ENCODE measurements at places on chromosomes 4 and X.

DNA sequence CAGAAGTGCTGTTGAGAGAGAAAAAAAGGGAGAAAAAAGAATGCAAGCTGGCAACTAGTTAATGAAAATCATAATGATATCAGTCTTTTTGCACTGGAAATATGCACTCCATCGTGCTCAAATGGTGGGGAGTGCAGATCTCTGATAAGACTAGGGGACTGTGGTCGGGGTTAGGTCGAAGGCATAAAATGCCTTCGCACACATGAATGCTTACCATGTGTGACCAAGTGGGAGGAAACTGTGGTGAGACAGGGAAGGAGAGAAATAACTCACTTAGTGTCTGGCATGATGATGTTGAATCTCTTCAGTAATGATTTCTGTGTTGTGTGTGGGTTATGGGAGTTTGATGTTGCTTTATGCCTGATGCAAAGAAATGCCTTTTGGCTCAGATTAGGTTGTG, 358.9 kb downstream of the FBXO8 start:
- no peak for DNase-seq

GRCh38 chr4:48853604-48854394, 22.9 kb downstream of the OCIAD1 start:
- no peak for DNase-seq

DNA sequence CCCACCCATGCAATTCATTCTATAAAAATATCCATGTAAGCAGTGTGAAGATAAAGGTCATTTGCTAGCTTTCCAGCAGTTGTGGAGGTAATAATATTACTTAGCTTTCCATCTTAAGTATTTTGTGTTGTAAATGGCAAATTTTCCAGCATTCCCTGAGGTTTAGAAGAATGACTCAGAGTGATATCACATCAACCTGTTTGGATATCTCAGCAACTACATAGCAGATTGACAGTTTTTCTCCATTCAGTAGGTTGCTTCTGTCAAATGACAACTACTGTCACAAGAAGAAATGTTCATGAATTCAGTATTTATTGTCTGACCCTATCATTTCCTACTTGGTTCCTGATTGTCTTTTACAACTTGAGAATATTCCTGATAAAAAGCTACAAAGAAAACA, 434.9 kb upstream of the GALNTL6 start:
- no peak for DNase-seq

DNA sequence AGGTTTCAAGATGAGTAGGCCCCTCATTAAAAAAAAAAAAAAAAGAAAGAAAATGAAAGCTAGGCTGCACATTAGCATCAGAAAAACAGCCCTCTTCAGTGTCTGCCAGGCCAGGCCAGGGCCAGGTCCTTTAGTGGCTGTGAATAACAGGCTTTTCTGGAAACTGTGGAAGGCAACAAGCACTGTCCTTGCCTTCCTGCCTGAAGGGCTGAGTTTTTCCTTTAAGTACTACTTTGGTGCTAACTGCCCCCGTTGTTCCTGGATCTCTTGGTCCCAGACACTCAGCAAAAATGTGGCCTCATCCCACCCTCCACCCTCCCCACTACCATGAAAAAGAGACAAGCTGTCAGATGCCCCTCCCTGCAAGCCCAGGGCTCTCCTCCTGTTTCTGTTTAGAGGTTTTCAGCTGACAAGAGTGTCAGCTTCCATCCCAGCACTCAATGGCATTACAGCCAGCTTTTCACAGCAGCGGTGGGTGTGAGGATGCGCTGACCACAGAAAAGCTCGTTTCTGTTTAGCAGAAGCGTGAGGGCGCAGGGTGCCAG, 174.2 kb downstream of the NHS start:
- no peak for DNase-seq

DNA sequence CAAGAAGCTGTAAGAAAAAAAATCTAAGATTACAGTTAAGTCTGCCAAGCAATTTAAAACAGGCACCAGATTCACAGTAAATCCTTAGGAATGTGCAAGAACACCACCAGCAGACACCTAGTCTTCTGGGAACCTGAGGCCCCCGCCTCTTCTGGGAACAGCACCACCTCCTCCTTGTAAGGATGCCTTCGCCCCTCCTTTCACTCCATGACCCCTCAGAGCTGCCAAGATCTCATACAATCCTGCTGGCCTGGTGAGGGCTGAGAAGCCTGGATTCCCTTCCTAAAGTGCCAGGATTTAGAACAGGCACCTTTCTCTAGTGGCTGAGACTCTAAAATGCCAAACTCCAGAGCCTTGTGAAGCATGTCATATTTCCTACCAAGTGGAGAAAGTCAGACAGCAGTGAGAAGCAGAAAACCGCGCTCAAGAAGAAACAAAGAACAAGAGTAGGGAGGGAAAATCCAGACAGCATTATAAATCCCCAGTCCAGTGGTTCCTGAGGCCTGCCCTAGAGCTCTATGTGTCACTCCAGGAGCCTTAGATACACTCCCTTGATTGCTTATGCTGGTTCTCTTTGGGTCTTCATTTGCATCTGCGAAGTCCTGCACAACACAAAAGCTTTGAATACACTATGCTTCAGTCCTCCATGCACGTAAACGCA, 166.4 kb downstream of the TSPAN5 start:
- no peak for DNase-seq

- DNase-seq = no peak
Measured at GRCh38 chr4:186902361-186902760, 178.7 kb upstream of the FAT1 start.

DNA sequence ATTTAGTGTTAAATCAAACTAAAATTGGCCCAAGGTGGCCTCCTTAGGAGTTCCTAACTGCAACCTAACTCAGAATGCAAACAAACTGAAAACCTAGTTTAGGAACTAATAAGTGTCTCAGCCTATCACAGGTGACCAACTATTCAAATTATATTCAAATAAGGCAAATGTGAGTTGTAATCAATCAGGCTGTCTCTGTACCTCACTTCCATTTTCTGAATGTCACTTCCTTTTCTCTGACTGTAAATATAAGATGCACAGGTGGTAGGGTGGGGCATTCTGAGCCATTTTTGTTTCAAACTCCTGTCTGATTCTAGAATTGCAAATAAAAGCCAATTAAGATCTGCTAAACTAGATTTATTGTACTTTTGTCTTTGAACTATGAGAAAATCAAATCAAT, 401.5 kb downstream of the PPP3CA start:
- no peak for DNase-seq

- no peak for DNase-seq
Measured at GRCh38 chr4:41280010-41280409, 23.3 kb downstream of the UCHL1 start.

- no peak for DNase-seq
Measured at GRCh38 chr4:2399631-2400190, 18.7 kb downstream of the ZFYVE28 start.

DNA sequence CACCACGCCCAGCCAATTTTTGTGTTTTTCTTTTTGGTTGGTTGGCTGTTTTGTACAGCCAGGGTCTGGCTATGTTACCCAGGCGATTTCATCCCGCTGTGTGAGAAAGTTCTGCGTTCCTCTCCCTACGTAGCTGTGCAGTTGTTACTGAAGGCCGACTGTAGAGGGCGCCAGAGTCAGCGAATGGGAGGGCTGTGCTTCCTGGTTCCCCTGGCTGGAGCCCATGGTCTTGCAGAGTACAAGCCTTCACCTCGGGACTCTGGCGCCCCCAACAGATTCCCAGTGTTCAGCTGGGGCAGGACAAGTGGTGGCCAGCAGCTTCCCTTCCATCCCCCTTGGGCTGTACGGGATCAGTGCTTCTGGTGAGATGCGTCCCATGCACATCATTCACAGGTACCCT, 5.6 kb upstream of the CT45A1 start:
- no peak for DNase-seq

- DNase-seq = no peak
Measured at GRCh38 chr4:109876634-109877265, 28.8 kb downstream of the LRIT3 start.

- DNase-seq = no peak
Measured at GRCh38 chr4:176635372-176636261, 157.1 kb downstream of the VEGFC start.

DNA sequence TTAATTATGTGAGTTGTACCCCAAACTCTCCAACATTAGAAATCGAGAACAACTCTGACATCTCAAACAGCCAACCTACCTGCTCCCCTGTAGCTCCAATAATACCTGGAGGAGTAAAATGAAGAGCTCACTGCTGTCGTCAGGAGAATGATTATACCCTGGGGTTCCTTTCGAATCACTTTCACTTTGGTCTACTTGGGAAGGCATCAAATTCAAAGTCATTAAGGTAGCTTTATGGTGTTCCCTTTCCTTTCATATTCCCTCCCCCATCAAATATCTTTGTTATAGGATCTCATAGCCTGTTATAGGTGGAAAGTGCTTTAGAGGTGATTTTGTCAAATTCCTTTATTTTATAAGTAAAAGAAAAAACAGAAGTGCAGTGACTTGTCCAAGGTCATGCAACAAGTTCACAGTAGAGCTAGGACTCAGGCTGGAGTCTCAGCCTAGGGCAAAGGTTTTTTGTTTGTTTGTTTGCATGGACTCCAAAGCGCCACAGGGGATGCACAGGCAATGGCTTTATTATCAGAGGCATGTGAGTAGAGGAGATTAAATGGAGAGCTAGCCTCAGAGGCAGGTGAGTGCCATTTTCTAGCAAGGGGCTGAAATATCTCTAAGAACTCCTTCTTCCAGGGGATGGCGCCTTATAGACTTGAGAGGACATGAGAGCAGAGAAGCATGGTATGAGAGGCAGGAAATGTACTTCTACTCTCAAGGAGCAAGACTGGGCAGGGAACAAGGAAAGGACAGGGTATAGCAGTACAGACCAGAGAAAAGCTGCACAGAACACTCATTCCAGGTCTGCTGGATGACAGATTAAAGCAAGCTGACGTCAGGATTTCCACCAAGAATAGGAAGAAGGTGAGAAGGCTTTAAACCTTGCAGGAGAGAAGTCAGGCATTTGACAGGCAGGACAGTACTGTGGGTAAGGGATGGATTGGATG, 262.1 kb upstream of the GPC4 start:
- DNase-seq = no peak

GRCh38 chrX:104621781-104622180, 55.8 kb downstream of the IL1RAPL2 start:
- no peak for DNase-seq

- DNase-seq = no peak
Measured at GRCh38 chr4:170497112-170497511, 407.4 kb upstream of the AADAT start.

DNA sequence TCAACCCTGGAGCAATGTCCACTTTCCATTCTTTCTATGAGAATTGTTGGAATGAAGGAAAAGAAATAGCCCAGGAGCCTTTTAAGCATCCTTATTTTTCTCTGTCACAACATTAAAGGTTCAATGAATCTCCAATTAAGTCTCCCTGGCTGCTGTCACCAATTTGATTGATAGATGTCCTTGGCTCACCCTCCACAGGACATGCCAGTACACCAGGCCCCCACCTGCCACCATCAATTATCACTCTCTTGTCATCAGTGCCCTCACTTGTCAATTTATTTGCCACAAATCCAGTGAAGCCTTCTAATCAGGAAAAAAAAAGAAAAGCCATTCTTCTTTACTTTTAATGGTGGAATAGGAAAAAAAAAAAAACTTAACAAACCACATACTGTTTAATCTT, 453.6 kb downstream of the CENPC start:
- no peak for DNase-seq

DNA sequence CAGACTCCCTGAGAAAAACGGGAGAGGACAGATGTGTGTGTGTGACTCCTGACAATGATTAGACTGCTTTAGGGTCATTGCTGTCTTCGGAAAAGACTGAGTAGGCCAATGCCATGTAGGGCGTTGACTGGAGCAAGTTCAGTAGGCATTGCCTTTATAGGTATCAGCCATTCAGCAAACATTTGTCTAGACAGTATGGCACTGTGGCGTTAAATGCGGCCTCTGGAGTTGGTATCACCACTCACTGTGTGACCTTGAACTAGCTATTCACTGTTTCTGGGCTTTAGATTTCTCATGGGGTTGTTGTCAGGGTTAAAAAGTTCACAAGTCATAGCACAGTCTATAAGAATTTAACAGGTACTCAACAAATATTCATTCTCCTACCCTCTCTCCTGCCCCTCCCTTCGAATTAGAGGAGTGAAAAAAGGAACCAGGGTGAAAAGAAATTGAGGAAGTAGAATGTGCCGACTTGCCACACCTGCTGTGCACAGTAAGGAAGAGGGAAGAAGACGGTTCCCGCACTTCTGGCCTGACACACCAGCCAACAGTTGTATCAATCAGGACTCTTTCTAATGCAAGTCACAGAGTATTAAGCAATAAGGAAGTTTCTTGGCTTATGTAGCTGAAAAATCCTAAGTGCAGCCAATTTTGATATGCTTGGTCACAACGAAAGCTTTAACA, 83.2 kb upstream of the PLAC8 start:
- DNase-seq = no peak

- no peak for DNase-seq
Measured at GRCh38 chrX:96689991-96690390, 5.3 kb downstream of the DIAPH2 start.

DNA sequence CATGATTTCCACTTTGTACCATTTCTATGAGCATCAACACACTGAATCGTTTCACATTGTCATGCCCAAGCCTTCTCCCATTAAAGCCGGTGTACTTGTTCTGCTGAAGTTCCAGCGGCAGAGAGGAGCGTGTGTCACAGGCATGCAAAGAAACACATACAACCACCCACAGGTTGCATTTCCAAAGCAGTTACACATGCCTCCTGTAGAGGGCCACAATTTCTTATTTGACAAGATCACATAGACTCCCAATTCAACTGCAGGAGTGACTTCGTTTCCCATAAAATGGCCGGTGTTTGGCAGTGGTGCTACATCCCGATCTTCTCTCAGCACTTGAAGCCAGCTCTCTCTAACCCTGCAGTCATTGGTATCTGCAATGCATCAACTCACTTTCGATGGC, 992.6 kb downstream of the NLGN4X start:
- DNase-seq = no peak

- DNase-seq = no peak
Measured at GRCh38 chr4:73583666-73584065, 36.6 kb downstream of the RASSF6 start.

- DNase-seq = no peak
Measured at GRCh38 chr4:114036426-114036825, 57.0 kb upstream of the ARSJ start.

DNA sequence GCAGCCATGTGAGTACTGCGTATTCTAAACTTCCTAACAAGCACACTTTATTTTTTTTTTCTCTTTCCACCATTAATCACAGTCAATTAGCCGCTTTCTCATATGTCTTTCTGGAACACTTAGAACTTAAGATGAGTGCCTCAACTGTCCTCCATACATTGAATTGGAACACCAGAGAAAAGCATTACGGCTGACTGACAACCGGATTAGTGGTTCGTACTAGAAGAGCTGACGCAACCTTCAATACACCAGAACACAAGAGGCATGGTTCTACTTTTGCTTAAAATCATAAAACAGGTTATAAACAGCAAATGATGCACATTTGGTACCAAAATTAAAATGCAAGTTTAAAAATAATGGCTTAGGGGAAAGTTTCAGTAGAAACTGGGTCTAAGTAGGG, 3.3 kb downstream of the TMEM47 start:
- no peak for DNase-seq

GRCh38 chr4:40628888-40629287, 776 bp downstream of the RBM47 start:
- DNase-seq = no peak

GRCh38 chr4:163249042-163249441, 82.4 kb upstream of the NAF1 start:
- no peak for DNase-seq

GRCh38 chr4:1180663-1181062, 8.3 kb upstream of the SPON2 start:
- no peak for DNase-seq

- peak; percentile 21 for DNase-seq
Measured at GRCh38 chr4:53015681-53016080, 153.6 kb downstream of the RASL11B start.

- DNase-seq = no peak
Measured at GRCh38 chrX:18146954-18147353, 73.7 kb downstream of the BEND2 start.

- no peak for DNase-seq
Measured at GRCh38 chrX:17459661-17460060, 84.7 kb downstream of the NHS start.

All from DMS 273 treated with DMSO at 0.1 percent for 48 hours (cell line).